ENCODE measurements at places on chromosomes 3 and 15.

- no peak for DNase-seq
Measured at GRCh38 chr3:59809016-59809415, 759.2 kb upstream of the CFAP20DC start.

DNA sequence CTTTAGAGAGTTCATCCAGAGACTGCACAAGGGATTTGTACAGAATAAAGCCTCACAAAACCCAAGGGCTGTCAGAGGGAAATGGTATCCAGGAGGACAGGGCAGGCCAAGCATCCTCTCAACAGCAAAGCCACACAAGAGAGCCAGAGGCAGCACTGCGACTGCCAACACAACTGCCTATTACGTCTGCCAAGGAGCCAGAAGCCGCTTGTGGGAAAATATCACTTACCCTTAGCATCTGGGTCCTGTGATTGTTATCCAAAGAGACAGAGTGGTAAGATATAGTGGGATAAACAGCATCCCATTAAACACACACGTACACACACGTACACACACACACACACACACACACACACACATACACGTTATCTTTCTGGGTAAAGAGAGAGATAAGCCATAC, 618.3 kb upstream of the AGTR1 start:
- DNase-seq, result no peak

GRCh38 chr3:18308096-18308650, 117.0 kb downstream of the SATB1 start:
- no peak for DNase-seq

DNA sequence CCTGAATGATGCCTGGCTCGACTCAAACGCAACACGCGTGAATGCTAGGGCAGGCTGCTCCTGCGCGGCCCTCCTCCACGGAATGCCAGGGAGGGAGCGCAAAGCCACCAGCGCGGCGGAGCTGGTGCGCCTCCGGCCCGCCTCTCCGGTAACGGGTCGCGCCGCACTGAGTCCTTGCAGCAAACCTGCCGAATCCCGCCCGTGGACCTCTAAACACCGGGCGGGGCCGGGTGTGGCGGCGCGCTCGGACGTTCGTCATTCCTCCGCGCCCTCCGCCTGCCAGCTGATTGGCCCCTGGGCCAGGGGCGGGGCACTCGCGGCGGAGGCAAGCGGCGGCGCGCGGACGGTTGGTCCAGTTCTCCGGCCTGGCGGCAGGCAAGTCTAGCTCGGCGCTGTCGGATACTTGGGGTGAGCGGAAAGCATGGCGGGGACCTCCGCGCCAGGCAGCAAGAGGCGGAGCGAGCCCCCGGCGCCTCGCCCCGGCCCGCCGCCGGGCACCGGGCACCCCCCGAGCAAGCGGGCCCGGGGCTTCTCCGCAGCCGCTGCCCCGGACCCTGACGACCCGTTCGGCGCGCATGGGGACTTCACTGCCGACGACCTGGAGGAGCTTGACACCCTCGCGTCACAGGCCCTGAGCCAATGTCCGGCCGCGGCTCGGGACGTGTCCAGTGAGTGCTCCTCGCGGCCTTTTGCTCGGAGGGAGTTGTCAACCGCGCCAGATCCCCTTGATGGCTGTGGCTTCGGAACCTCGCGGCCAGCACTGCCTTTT, at the start of gene ATRIP:
TSS of gene ATRIP (plus strand) at position 313 of the 769 bp plus-strand sequence. CDS start at position 422, 109 bp downstream.
- peak; percentile 88 for DNase-seq

DNA sequence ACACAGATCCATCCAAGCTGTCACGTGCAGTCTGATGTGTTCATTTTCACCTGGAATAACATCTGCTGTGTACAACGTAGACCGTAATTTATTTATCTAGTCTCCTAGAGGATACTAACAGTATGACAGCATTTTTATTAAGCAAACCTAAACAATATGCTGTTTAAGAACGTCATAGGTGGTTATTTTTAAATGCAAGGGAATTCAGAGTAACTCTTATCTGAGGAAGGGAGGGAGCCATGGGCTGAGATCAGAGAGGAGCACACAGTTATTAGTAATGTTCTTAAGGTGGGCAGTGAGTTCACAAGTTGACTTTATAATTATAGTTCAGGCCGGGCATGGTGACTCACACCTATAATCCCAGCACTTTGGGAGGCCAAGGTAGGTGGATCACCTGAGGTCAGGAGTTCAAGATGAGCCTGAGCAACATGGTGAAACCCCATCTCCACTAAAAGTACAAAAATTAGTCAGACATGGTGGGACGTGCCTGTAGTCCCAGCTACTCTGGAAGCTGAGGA, 193.6 kb downstream of the UACA start:
- no peak for DNase-seq

- no peak for DNase-seq
Measured at GRCh38 chr3:179510496-179510895, 52.2 kb upstream of the ACTL6A start.

DNA sequence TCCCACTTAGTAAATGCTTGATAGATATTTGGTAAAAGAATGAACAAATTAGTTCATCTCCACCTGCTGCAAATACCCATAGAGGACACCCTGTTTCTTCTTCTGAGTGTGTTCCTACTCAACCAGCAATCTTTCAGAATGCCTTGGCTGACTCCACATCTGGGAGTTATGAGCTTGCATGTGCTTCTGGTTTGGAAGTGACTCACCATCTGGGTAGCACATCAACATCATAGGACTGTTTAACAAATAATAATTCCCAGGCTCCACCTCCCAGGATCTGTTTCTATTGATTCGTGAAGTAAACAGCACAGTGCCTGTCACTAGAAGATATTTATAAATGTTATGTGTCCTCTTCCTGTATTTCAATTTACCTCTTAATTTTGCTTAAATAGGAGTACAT, 580.1 kb downstream of the ROBO2 start:
- no peak for DNase-seq

DNA sequence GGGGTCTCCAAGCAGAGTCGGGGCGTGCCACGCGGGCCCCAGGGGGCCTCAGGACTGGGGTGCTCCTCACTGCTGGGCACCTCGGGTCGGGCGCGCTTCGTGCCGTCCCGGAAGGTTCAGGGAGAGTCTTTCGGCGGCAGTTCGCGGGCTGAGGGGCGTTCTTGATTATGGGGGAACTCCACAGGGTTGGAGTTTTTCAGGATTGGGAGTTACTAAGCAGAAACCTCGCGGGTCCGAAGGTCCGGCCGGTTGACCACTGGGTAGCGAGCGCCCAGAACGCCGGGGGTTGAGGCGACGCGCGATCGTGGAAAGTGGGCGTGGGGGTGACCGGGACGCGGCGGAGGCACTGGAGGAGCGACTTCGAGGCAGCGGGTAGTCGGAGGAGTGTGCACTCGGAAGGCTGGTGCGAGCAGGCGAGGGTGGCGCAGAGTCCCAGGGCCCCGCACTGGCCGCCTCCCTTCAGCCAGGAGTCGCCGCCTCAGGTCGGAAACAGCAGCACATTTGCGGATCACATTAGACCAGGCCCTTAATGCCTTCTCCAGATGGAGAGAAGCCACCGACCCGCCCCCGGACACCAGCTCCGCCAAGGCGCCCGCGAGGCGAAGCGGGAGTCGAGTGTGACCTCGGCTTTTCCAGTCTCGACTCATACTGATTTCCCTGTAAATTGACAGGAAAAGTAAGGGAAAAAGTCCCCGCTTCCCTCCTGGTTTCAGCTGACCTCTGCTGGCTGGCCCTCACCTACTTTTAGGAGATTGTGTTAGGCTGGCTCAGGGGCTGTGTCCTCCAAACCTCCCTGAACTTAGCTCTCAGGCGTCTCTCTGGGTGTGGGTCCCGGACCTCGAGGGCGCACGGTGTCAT, 685 bp downstream of the ADAMTSL3 start:
- DNase-seq, result no peak

DNA sequence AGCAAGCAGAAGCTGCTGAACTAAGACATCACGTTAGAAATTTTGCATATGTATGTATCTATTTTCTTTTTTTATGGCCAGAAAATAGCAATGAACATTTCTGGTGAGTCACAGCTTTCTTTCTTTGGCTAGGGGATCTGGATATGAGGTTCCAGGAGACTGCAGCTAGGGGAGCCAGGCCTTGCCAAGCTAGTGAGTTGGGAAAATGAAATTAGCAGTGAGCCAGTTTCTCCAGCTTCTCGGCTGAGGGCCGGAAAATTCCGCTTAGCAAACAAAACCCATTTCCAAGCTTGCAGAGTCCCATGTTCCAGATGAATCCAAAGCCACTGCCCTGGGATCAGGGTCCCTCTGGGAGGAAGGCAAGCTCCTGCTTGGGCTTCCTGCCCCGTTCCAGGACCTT, 137.6 kb downstream of the SRGAP3 start:
- DNase-seq, result no peak

DNA sequence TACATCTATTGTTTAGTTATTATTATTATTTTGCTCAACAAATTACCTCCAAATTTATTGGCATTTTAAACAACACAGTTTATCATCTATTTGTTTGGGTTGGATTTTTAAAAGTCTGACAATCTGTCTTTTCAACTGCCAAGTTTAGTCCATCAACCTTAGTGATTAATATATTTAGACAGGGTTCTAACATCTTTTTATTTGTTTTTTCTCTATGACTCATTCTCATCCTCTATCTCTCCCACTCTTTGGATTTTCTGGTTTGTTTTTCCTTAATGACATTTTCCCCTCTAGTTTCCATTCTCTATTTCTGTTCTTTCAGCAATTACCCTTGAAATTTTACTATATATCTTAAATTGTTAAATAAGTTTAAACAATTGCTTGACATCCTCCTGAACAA, 41.9 kb downstream of the EMC4 start:
- DNase-seq, result no peak

DNA sequence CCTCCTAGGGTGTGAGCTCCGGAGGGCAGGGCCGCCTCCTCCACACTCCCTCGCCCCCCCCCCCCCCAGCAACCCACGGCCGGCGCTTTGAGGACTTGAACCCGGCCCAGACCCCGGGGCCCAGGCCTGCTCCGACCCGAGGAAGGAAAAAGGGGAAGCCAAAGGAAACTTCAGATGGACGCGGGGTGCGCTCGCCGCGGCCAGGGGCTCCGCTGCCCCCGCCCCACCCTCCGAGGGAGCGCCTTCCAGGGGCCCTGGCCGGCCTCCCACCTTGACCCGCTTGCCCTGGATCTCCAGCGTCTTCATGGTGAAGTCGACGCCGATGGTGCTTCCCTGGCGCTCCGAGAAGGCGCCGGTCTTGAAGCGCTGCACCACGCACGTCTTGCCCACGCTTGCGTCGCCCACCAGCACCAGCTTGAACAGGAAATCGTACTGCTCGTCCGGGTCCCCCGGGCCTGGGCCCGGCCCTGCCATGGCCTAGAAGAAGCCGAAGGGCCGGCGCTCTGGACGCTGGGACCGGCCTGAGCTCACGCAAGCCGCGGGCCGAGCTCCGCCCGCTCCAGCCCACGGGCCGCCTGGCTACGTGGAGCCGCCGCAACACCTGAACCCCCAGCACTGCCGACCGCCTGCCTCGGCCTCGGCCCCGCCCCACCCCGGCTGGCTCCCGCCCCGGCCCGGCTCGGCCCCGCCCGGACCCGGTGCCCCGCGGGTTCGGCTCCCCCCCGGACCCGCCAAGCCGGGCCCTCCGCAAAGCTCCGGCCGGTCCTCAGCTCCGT, 400 bp downstream of the RAB43 start:
- DNase-seq, result no peak

DNA sequence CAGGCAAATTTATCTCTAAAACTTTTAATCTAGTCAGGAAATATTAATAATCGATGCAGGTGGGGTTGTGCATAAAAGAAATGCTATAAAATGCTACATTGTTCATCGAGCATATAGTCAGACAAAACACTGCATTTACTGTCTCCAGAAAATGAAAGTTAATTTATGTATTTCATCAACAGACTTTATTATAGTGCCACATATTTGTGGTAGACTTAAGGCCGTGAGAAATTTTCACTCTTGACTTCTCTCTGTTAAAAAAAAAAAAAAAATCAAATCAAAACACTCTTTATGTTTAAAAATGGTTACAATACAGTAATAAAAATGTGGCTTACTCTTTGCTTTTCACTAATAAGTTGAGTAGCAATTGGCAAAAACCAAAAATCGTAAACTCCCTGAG, 67.4 kb downstream of the RBMS3 start:
- DNase-seq, result no peak

GRCh38 chr3:188729422-188729821, 442.3 kb upstream of the TPRG1 start:
- DNase-seq, result no peak

GRCh38 chr3:123914829-123915228, 30.7 kb upstream of the MYLK start:
- DNase-seq, result no peak

- no peak for DNase-seq
Measured at GRCh38 chr3:37722477-37722876, 139.2 kb upstream of the CTDSPL start.

DNA sequence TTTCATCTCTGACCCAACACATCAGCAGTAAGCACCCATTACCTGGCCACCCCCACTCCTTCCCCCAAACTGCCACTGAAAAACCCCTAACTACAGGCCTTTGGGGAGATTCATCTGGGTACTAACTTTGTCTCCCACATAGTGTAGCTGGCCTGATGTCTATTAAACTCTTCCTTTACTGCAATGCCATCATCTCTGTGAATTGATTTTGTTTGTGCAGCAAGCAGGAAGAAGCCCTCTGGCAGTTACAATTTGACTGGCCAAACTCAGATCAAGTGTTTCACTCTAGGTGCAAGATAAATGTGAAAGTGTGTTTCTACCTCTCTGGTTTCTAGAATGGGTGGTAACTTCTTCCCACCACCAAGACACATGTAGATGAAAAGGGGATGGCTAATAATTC, 26.7 kb upstream of the OR5K4 start:
- DNase-seq, result no peak

GRCh38 chr3:14938954-14939353, 8.4 kb upstream of the NR2C2 start:
- no peak for DNase-seq

- no peak for DNase-seq
Measured at GRCh38 chr3:12194209-12194608, 35.5 kb upstream of the TIMP4 start.

DNA sequence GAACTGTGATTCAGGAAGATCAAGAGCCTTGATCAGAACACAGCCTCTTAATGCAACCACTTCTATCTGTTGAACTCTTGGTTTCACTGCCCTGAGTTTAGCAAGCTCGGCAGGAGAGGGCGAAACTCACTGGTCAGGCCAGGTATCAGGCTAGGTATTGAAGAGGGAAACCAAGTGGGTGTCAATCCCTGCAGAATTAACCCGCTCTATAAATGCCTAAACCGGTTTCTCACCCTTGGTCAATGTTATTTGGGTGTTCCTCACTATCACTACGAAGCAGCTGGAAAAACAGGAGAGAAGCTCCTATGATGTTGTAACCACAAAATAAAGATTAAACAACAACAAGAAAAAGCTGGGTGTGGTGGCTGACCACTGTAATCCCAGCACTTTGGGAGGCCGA, 23.9 kb downstream of the LIPH start:
- DNase-seq, result no peak

- DNase-seq, result no peak
Measured at GRCh38 chr3:103181160-103181559, 746.3 kb downstream of the ZPLD1 start.

DNA sequence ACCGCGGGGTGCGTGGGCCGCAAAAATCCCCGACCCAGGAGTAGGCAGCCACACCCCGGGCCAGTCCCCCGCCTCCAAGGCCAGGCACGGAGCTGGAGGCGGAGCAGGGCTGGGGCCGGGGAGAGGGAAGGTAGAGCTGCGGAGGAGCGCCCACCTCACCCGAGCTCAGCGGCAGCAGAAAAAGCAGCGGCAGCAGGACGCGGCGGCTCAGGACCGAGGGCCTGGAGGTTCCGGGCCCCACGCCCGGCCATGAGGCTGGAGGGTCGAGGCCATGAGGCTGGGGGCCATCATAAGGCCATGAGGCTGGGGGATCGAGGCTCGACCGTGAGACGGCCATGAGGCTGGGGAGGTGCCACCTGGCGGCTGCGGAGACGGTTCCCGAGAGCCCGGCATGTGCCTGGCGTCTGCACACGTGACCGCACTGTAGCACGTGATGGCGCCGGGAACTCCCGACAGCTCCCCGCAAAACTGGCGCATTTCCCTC, 32.9 kb upstream of the PRSS50 start:
- no peak for DNase-seq

Data from activated T-helper 1 cell treated with anti-CD3 and anti-CD28 coated beads, Interleukin-12 subunit alpha, Interleukin-12 subunit beta, Interleukin-2, Interleukin-4 antibody, amounts not matched to agents 30 ng/mL and 10 ng/mL and 1 ng/mL, durations not matched to agents 14 hours and 24 hours and 36 hours (primary cell).